ENCODE measurements at places on chromosomes 16 and 17.

DNA sequence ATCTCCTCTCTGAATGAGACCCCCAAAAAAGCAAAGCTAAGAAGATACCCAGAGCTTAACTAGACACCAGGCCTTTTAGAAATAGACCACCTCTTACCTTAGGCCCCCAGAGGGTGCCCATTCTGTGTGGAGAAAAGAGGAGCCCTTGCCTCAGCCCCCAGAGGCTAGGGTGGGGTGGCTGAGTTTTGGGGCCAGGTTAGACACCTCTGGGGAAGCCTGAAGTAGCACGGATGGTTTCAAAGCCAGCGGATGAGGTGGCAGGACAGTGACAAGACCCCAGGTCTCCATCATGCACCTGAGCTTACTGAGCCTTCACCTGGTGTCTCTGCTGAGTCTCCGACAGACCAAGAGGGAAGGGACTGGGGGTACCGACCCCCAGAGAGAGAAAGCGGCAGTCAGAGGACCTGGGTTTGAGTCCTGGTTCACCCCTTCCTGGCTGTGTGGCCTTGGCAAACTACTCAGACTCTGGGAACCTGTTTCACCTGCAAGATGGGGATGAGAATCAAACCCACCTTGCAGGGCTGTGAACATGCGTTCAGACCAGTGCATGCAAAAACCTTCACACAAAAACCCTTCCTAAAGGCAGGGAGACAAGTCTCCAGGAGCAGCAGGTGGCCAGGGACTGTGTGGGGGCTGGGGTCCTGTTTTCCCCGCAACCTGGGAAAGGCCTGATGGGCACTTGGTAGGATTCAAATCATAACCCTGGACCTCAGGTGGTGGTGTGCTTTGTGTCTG is 7.7 kb downstream of the SCGB1C2 start:
- no peak for DNase-seq

- no peak for DNase-seq
Measured at GRCh38 chr16:10536814-10537389, 43.5 kb downstream of the EMP2 start.

DNA sequence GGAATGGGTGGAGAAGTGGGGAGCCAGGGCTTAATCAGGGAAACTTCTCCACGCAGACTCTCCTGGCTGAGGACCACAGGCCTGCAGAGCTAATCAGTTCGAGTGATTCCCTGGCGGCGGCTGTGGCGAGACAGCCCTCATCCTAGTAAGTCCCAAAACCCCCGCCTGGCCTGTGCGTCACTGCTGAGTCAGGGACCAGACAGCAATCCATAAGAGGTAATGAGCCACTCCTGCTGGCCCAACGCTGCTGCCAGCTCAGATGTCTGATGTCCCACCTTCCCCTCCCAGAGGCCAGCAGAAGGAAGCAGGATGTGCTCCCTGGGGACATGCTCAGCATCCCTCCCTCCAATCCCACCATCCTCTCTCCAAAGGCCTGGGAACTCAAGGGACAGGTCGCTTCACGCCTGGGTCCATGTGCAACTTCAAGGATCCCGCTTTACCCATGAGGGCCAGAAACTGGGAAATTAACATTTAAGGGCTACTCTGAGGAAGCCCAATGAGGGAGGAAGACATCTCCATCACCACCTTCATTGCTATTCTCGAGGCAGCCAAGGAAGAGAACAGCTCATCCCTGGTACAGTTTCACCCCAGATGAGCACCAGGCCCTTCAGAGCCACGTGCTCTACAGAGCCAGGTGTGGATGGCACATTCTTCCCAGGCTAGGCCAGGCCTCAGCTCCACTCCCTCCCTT is 7.9 kb downstream of the ACLY start:
- no peak for DNase-seq

DNA sequence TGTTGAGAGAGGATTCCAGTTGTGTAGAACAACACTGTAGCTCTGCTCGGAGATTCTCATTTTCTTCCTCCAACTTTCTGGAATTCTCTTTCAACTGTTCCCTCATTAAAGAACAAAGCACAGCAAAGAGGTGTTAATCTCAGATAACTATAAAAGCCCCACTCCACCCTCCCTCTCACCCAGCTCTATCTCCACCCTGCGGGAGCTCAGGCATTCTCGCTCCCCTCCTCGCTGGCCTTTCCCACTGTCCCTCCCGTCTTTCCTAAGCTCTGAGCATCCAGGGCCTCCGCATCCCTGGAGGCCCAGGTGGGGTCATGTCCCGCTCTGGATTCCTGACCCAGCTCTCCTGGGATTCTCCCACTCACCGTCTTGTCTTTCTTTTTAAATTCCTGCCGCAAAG is 35.1 kb downstream of the DHX38 start:
- no peak for DNase-seq

DNA sequence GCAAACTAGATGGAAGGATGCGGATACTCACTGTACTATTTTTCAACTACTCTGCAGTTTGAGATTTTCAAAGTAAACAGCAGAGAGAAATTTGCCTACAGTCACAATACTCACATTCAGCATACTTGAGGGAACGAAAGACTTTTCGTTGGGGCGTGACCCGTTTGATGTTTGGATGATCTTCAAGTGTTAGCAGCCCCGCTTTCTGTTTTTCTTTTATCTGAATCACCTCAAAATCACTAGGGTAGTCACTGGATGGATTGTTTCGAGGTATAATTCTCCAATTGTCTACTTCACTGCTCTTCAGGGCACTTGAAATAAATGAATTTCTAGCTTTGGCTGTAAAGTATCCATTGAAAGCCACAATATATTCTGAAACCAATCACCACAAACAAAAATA is 17.8 kb downstream of the MBTPS1 start:
- DNase-seq: no peak

DNA sequence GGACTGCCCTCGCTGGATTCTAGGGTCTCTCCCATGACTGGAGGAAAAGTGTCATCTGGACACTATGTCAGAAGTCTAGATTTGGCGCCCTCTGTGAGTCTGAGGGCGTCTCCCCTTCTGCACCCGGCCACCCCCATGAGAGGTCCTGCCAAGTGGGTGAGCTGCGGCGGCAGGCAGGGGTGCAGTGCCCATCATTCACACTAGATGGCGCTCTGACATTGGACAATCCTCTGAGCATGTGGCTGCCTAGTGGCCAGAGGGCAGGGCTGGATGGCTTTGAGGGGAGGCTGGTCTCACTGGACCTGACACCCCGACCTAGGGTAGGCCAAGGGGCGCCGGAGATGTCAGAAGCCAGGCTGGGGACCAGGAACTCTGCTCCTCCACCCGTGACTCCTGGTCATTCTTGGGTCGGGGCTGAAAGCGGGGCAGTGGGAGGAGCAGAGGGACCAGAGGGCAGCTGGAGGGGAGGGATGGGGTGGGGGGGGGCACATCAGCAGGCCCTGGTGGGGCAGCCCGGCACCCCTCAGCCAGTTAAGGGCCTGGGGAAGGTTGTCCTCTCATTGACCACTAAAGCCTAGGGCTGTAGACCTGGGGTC is 28.0 kb downstream of the MRM1 start:
- peak; percentile 77 for DNase-seq

DNA sequence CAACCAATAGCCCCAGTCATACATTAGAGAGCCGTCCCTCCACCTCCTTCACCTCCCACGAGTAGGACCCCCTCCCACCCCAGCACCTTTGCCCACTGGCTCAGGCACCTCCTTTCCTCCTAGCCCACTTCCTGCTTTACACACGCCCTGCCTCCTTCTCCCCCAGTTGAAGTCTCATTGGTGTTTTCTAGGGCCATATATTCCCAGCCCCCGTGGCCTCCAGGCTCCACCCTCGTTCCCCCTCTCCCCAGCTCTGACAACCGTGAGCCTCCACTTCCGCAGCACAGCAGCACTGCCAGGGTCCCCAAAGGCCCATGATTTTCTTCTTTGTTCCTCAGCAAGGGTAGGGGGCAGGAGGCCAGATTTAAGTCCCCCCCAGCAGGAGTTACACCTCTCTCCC is 340.3 kb upstream of the TNRC6C start:
- DNase-seq: no peak

DNA sequence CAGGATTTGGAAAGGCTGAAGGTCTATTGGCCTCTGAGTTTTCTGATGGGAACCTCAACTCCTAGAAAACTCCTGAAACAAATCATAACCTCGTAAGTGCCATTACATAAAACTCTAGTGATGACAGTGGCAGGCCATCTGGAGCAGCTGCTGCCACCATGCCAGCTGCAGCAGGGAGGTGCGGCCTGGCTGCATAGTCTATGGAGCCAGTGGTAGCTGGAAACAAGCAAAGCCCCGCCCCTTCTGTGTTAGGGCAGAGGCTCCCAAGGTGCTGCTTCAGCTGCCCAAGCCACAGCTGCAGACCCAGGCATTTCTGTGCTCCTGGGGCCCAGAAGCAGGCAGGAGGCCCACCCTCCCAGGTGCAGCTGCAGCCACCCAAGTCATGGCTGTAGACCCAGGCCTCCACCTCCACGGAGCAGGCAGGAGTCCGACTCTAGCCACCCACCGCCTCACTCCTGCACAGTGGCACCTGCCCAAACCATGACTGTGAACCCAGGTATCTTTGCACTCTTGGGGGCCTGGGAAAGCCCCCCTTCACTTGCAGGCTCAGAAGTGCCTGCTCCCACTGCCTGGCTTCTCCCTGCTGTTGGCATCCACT is 254.1 kb upstream of the KCNJ16 start:
- DNase-seq: no peak

DNA sequence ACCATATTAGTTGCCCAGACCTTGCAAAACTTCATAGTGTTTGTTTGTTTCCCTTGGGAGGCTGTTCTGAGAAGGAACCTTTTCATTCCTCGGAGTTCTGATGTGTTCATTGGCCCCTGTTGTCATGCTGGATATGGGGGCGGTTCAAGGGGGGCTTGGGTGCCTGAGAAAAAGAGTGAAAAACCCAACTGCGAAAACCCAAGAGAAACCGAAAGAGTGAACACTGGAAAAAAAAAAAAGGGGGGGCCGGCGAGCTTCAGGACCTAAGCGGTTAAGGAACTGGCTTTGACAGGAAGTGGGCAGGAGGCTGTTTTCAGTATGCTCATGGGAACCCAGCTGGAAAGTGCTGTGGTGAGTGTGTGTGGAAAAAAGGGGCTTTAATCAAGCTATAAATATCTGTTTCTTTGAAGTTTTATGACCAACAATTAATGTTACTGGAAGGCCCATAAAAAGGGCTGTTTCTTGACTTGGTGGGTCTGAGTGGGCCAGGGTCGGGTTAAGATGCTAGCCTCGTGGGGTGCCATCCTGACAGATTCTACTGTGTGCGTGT is 510.7 kb downstream of the MAF start:
- peak; percentile 41 for DNase-seq

DNA sequence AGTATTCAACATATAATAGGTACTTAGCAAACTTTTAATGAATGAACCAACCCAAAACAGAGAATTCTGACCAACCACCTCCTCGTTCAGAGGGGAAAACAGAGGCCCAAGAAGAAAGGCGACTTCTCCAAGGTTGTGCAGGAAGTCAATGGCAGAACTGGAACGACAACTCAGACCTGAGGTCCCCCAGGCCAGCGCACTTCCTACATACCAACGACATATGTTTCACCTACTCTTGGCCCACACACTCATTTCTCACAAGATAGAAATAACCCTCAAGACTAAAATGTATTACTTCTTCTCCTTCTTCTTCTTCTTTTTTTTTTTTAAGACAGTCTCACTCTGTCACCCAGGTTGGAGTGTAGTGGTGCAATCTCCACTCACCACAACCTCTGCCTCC is 14.4 kb downstream of the CHCT1 start:
- DNase-seq: no peak

- DNase-seq: no peak
Measured at GRCh38 chr17:51653878-51654277, 393.5 kb downstream of the UTP18 start.

GRCh38 chr17:31414550-31414918 is 23.1 kb downstream of the RAB11FIP4 start:
- DNase-seq: no peak

- no peak for DNase-seq
Measured at GRCh38 chr17:40511667-40512220, 10.3 kb upstream of the TNS4 start.

GRCh38 chr17:82502207-82502606 is 17.3 kb upstream of the FOXK2 start:
- DNase-seq: no peak

- DNase-seq: no peak
Measured at GRCh38 chr17:75773808-75774470, 8.9 kb upstream of the GALK1 start.

GRCh38 chr16:78633551-78633950 is 534.1 kb downstream of the WWOX start:
- DNase-seq: no peak
